ENCODE measurements at places on chromosomes 5 and 9. TPM values are rescaled to one million over a fixed set of nuclear protein-coding genes. Genes with fewer than 3 reads are reported as not detected.

DNA sequence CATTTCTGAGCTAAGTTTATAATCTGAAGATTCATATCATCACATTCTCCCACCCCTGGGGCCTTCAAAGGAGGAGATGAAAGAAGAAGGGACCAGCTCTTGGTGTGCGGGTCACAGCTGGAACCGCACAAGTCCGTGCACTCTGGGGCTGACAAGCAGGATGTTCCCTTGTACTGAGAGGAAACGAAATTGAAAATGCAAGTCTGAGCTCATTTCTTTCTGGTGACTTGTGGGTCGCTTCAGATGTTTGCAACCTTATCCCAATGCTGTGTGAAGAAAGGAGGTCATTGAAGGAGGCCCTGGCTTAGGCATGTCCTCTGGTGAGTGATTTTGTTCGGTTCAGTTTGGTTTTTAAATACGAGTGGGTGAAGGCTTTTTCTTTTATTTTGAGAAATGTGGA lies 59.6 kb downstream of the C9orf152 start:
- no peak for DNase-seq

DNA sequence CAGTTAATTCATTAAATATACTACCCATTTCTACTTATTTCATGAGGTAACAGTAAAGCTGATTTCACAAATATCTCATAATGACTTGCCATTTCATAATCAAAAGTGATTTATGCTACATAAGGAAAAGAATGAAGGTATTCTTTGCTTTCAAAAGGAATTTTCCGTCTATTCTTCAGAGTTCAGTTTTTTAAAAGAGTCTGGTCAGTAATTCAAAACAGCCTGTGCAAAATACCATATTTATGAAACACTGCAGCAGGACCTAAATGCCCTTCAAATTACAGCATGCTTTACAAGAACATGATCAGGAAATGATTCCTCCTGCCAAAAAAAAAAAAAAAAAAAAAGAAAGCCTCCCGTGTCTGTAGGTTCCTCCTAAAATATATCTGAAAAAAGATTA lies 154.7 kb downstream of the KIAA0825 start:
- DNase-seq: peak; percentile 22

DNA sequence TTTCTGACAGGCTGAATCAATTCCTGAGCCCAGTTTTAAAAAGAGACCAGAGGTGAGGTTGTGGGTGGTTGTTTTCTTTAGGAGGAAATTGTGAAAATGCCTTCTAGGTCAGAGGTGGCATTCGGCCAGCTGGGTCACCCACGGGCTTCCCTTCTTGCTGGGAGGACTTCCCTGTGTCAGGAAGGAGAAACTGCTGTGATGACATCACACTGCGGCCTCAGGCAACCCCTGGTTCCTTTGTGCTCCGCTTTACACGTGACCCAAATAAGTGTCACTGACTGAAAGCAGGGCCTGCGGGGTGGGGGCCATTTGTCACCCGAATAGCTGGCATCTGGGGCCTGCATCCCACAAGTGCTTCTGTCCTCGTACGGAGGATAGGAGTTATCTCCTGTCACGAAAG lies 39.7 kb downstream of the FABP6 start:
- DNase-seq: no peak

DNA sequence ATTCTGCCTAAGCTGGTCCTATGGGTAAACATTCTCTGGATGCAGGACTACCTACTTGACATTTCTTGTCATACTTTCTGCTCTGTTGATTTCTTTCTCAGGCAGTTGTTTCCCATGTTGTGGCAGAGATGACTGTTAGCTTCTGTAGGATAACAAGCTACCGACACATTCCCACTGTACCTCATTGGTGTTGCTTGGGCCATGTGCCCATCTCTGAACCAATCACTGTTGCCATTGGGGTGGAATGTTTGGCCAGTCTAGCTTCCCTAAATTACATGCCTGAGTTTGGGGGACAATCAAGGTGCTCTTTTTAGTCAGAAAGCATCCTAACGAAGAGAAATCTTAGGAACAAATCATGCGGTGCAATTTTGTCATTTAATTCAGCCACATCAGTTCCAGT lies 212.0 kb downstream of the KDM4C start:
- DNase-seq: no peak

DNA sequence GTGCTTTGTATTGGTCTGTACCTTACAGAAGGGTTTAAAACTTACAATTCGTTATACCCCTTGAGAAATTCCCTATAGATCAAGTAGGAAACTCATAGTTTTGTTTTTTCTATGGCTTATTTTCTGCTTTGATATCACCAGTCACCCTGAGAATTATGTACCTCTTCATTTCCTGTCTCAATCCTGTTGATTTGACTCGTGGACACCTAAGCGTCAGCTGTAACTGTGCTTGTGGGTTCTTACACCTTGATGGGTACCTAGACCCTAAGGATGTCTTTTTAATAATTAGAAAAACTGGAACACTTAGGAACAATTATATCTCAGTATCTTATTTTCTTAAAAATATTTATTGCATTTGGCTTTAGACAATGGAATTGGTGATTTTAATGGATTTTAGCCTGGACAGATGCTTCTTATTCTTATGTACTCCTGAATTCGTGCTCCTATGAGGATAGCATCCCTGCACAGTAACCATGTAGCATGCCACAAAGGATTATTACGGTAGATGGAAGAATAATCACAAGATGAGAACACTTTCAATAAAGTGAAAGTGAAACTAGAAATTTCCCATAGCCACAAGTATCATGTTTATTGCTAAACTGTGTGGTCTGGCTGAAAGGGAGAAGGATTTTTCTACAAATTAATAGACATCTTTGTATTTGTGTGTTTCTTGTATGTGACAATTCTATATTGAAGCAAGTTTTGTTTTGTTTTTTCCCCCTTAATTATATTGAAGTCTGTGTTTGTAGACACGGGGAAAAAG lies 1920.3 kb upstream of the WWC1 start:
- DNase-seq: no peak

- DNase-seq: no peak
Observed at GRCh38 chr5:145825751-145826180, 9.4 kb downstream of the PRELID2 start.

GRCh38 chr9:136984464-136985026 lies 1.8 kb downstream of the LCNL1 start:
- no peak for DNase-seq

GRCh38 chr5:127406326-127407121 lies 110.9 kb upstream of the PRRC1 start:
- no peak for DNase-seq

GRCh38 chr9:23829580-23830475 lies 3.8 kb upstream of the ELAVL2 start:
- peak; percentile 13 for DNase-seq

GRCh38 chr5:176132471-176133288 lies 105.5 kb upstream of the SIMC1 start:
- no peak for DNase-seq

DNA sequence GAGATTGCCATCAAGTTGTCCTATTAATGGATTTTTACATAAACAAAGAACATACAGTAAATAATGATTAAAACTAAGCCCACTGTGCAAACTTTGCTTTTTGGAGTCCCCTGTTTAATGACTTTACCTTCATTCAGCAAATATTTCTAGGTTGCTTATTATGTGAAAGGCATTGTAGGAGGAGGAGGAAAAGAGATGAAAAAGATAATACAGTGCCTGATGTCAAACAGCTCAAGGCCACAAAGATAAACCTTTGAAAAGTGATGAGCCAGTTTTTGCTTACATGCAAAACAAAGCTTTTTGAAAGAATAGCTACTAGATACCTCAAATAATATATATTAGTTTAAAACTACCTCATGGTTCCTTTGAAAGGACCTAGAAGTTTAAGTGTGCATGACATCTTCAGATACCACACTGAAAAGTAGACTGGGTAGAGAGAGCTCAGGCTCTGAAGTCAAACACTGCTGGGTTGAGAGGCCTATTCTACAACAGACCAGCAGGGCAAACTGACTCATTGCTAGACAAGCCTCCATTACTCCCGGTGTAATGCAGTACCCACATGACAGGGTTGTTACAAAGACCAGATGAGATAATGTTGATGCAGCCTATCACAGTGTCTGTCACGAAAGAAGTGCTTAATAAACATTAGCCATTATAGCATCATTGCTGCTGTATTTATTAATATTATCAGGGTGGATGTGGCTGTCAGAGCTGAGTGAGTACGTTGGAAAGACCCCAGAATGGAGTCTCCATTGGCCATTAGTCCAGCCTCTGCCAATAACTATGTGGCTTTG lies 11.8 kb downstream of the DEPDC1B start:
- no peak for DNase-seq

DNA sequence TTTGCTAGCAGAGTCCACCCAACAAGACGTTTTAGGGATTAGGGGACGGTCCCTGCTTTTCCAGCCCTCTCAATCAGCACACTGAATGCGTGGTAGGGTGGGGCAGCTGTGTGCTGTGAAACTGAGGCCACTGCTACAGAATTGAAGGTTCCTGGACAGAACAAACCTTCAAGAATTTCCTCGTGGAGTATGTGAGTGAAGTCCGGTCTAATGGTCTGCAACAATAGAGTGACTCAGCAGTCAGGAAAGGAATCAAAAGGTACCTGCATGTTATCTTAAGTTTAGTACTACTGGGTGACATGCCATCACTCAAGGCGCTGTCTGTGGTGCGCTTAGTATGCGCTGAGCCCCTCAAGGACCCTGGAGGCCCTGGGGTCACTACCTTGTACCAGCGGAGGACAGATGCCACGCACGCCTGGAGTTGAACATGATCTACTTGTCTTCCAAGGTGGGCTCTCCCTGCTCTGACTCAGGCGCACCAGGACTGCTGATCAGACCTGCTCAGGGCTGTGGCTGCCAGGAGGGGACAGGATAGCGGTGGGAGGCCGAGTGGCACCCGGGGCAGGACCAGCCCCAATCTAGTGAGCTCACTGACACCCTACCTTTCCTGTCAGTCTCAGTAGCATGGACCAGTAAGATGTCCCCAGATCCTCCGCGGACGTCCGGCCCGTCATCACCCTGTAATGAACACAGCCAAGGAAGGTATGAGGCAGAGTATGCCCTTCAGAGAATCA lies 50.5 kb downstream of the PRRT1B start:
- DNase-seq: no peak

Gene PPP2R2B
- total RNA-seq: 2.2 TPM

Gene TLR4
- 14.2 TPM for total RNA-seq

Gene PANK3
- total RNA-seq: 80.4 TPM

Measured in skin of body (tissue), 3 donors.